Left hindlimb (tissue), 1 donor: ENCODE measurements at places on chromosomes 3 and 15.

- no peak for DNase-seq
Observed at GRCh38 chr3:52570076-52570475, 33.7 kb downstream of the UQCC5 start.

GRCh38 chr3:147387885-147388699, 18.3 kb downstream of the ZIC4 start:
- DNase-seq, result no peak

GRCh38 chr3:94063496-94064119, 747 bp downstream of the NSUN3 start:
- no peak for DNase-seq

- DNase-seq, result no peak
Observed at GRCh38 chr15:42184736-42185135, 23.4 kb downstream of the VPS39 start.

- DNase-seq, result peak; percentile 84
Observed at GRCh38 chr15:62389885-62390790, 225.1 kb upstream of the C2CD4B start.

DNA sequence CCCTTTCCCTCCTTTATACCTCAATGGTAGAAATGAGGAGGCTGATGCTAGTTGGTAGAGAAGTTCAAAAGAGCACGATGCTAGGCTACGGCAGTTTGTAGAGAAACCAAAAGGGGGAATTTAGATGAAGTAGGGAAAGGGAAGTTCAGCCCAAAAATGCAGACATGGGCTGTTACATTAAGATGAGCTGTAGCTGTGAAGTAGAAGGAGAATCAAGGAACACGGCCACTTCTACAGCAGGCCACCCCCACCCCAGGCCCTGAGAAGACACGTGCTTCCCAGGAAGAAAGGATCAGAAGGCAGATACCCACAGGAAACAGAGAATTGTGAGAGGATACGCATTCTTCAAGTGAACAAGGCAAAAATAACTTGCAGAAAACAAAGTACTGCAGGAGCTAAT, 2.1 kb upstream of the PARP14 start:
- DNase-seq, result no peak

DNA sequence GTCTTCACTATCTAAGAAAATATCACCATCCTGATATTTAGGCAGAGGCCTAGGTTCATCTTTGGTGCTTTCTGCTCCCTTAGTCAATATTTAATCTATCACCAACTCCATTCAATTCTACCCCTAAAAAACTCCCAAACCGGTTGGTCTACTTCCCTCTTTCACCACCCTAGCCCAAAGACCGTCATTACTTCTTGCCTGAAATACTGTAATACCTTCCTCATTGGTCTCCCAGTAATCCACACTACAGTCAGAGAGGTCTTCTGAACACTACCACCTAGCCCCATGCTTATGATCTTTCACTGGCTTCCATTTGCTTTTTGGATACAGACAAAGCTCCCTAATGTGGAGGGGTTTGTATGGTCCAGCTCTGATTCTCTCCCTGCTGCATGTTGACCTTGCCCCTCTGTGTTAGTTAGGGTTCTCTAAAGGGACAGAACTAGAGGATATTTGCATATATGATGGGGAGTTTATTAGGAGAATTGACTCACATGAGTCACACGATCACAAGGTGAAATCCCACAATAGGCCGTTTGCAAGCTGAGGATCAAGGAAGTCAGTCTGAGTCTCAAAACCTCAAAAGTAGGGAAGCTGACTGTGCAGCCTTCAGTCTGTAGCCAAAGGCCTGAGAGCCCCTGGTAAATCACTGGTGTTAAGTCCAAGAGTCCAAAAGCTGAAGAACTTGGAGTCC, 36.4 kb upstream of the ATP2C1 start:
- no peak for DNase-seq

DNA sequence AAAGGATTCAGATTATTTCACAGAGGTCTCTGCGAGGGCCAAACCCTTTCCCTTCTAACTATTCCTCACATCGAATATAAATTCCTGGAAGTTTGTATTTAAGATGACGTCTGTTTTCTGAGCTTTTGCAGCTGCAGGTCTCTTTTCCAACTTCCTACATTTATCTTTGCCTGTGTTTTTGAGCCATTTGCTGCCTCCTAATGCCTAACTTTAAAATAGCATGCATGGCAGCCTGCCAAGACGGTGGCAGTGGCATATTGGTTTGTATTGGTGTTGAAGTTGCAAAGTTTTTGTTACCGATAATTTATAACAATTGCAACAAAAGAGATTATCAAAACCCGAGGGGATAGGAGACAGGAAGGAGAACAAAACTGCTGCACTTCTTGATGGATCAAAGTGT, 187.1 kb upstream of the DNAJC19 start:
- DNase-seq, result peak; percentile 50

DNA sequence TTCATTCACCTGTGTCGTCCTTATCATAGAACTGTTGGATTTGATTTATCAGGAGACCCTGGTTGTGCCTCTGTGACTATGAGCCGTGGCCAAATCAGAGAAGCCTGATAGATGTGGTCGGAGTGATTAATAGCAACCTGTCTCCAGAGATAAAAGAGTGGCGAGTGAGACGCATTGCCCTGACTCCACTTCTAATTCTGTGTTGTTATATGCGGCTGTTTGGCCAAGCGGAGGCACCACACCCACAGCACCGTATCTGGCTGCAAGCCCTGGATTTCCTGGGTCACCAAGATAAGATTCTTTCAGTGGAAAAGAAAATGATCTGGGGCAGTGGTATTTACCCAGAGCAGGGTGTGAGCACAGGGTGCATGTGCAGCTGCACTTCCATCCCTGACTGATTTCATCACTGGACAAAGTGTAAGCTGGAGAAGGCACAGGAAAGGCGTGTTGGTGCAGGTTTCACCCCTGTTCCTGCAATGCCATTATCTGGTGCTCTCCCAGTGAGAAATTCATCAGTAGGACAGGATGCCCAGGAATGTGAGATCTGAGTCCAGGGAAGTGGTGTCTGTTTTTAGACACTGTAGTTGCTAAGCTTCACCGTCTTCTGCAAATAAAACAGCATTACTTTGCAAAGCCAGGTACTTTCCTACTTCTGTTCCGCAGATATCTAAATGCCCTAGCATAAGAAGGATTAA, 84.6 kb downstream of the CD47 start:
- DNase-seq, result no peak
